ENCODE measurements at places on chromosomes 3 and 15.

DNA sequence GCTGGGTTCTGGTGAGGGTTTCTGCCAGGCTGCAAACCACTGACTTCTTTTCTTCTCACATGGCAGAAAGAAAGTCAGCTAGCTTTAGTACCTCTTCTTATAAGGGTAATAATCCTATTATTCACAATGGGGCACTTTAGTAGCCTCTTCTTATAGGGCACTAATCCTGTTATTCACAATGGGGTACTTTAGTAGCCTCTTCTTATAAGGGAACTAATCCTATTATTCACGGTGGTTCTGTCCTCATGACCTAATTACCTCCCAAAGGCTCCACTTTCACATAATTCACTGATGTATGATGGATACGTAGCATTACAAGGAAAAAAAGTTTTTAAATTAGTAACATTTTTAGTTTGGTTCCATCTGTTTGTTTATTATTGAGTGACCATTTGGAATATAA lies 671.3 kb downstream of the NSUN3 start:
- DNase-seq = peak; percentile 64

GRCh38 chr3:55147856-55148720 lies 220.2 kb upstream of the LRTM1 start:
- no peak for DNase-seq

DNA sequence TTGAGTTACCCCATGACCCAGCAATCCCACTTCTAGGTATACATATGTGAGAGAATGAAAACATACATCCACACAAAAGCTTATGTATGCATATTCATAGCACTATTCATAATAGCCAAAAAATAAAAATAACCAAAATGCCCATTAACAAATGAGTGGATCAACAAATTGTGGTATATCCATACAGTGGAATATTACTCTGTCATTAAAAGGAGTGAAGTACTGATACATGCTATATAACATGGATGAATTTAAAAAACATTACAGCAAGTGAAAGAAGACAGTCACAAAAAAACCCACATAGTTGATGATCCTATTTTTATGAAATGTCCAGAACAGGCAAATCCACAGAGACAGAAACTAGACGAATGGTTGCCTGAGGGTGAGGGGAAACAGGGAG lies 5.2 kb downstream of the C3orf20 start:
- DNase-seq = no peak

DNA sequence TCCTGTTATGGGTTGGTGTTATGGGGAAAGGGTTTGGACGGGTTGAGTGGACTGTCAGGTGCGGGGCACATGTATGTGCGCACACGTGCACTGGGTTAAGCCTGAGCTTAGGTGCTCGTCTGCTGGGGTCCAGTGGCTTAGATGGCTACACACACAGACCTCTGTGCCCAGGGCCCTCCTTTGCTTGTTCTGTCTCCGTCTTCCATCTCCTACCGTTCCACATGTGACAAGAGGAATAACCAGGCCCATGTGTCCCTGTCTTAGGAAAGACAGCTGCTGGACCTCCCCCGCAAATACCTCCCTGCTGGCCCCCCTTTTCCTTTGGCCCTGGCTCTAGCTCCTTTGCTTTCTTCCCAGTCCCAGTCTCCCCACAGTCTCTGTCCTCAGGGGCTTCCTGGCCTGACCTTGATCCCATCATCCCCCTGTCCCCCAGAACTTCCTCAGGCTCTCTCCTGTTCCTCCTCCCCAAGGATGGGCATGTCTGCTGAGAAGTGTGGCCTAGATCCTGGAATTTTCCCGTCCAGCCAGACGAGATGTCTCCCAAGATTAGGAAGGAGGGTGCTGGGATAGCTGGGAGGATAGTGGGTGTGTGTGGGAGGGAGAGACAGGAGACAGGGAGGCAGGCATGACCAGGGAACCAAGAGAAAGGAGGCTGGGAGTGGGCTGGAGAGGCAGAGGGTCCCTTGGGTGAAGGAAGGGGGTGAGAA lies 797 bp upstream of the THPO start:
- DNase-seq = no peak

- no peak for DNase-seq
Observed at GRCh38 chr15:74768099-74768770, 13.6 kb upstream of the CSK start.

GRCh38 chr15:31437686-31438085 lies 111.1 kb downstream of the KLF13 start:
- DNase-seq = no peak
